GM03348 (cell line): ENCODE measurements at places on chromosomes 2 and 18.

GRCh38 chr2:16745466-16745865 is 79.8 kb upstream of the CYRIA start:
- no peak for DNase-seq

GRCh38 chr18:47492691-47493090 is 241.2 kb upstream of the SKOR2 start:
- DNase-seq: no peak

DNA sequence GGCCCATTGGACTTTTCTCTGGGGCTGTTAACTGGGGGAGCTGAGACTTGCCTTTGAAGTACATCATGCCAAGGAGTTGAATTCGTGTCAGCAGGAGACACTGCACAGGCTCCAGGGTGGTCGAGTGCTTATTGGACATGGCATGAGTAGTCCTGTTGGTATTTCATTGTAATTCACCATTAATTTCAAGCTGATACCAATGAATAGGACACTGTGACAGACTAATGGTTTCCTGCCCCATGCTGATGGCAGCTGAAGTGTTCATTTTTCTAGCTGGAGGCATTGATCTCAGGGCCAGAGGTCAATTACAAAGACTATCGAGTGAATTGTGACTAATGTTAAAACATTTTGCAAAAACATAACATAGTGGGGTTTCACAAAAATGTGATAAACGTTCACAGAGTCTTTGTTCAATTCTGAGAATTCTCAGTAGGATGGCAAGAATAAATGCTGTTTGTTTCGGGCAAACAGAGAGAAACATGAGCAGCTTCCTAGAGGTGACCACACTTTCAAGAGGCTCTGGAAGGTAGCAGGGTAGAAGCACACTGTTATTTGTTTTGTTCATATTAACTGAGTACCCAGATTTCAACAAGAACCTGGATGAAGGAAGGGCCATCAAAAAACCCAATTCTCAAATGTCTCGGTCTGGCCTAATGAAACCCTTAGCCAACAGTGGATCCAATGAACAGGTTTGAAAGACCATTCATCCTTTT is 90.6 kb upstream of the ARL4C start:
- no peak for DNase-seq

GRCh38 chr2:9069543-9069942 is 66.1 kb upstream of the MBOAT2 start:
- no peak for DNase-seq

DNA sequence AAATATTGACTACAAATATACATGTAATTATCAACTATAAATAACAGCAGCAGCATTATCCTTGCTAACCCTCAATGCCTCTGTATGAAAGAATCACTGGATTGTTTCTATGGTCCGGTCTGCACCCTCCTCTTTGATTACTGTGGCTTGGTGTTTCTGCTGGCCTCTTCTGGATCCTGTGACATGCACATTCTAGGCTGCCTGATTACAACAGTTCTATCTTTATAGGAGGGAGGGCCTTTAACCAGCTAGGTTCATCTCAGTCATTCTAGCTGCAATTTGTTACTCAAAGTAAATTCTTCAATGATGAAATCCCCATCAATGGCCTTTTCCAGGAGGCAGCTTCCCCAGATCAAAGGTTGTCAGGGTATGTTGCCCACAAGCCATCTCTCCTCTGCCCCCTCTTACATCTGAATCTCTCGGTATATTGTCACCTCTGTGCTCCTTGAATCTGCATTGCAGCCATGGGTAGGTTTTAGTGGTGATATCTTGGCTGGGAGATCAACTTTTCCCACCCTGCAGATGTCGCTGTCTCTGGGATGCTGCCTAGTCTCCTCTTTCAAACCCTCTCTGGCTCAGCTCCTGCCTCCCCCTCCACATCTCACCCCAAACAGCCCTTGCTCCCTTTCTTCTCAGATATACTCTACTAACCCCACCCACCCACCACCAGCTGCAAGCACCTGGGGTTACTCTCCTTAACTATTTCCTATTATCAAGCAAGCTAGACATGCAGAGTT is 106.2 kb upstream of the BZW1 start:
- no peak for DNase-seq

DNA sequence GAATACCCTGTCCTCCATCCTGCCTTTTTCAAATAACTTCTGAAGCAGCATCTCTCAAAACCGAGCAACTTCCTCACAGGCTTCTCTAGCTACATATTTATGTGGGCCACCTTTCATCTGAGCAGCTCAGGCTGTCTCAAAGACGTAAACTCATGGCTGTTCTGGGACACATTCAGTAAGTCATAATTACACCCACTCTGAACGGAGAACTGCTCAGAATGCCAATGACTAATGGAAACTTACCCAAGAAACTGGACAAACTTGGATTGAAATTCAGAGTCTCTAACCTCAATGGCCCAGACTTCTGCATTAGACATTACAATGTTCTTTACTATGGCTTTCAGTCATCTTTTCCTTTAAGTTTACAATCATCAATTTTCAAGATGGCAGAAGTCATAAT is 145.2 kb downstream of the RAD51AP2 start:
- DNase-seq: peak; percentile 66

DNA sequence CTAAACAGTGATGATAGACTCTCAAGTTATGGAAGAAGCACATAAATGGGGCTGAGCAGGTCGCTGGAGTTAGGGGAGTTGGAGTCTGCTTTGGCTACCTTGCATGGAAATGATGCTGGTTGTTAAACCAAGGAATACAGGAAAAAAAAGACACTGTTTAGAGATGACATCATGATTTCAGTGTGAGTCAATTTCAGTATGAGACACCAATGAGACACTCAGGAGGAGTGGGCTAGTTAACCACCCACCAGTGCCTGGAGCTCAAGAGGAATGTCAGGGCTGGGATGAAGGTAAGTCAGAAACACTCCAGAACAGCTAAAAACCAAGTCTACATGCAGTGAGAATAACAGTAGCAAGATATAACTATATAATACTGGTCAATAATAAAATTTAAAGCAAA is 303.6 kb downstream of the SOX11 start:
- DNase-seq: no peak

DNA sequence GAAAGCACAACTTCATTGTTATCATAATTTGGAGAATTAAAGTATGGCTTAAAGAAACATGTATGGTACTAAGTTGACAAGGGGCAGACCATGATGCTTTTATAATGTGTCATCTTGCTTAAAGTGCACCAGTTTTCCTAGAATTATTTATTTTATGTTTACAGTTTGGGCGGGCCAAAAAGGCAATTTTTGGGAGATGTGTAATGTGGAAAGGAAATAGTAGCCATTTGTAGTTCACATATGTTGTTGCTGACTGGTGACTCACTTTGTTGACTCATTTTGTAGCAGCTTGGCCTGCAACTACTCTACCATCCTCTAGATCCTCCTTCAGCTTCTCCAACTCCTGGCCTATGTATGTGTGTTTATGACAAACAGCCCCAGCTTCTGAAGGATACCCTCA is 7.7 kb downstream of the ZSCAN30 start:
- DNase-seq: peak; percentile 79

GRCh38 chr2:232525791-232526371 is at the start of gene CHRND:
CHRND (plus strand) TSS chr2:232526160; CDS start chr2:232526216, 56 bp downstream.
- peak; percentile 53 for DNase-seq

DNA sequence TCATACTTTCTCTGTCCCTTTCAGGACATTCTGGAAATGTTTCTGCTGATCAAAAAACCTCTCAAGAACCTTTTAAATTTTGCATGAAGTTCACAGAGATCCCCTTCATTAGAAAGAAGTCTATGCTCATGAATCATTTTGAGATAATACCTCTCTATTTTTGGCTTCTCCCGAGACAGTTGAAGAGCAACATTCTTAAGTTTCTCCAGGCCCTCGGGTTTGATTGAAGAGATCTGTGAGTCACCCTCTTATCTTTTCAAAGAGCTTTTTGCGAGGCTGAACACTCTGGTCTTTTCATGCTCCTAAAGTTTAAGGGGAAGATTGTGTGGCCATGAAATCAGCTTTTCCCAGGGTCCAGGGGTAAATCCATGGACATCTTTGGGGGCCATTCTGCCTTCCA is 354.2 kb downstream of the FBXO15 start:
- peak; percentile 15 for DNase-seq

- peak; percentile 27 for DNase-seq
Observed at GRCh38 chr18:63365876-63366212, 1.2 kb downstream of the KDSR start.

DNA sequence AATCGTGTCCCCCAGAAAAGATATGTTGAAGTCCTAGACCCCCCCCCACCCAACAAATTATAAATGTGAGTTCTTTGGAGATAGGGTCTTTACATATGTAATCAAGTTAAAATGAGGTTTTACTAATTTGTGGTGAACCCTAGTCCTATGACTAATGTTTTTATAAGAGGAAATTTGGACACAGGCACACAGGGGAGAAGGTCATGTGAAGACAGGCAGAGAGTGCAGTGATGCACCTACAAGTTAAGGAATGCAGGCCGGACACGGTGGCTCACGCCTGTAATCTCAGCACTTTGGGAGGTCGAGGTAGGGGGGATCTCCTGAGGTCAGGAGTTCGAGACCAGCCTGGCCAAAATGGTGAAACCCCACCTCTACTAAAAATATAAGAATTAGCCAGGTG is 5.8 kb upstream of the PMAIP1 start:
- no peak for DNase-seq

- DNase-seq: no peak
Observed at GRCh38 chr18:57930476-57930875, 113.5 kb upstream of the NEDD4L start.

DNA sequence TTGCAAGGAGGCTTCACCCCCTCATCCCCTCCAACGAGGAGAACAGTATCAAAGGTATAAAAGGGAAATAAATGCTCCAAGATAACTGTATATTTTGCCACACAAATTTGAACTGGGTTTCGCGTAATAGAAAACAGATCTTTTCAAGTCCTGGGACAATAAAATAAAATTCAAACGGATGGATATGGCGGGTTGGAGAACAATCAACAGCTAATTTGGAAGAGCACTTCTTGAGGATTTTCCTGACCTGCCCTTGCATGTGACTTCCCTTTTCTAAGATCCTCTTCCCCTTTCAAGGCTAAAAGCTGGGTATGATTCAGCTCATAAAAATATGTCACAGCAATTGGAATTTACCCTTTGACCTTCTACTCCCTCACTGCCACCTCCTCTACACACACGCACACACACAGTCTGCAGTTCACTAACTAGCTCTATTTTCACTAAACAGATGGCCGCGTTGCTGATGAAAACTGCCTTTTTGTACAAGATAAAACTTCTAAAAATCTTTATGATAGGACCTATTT is 386.9 kb downstream of the FIGN start:
- no peak for DNase-seq

DNA sequence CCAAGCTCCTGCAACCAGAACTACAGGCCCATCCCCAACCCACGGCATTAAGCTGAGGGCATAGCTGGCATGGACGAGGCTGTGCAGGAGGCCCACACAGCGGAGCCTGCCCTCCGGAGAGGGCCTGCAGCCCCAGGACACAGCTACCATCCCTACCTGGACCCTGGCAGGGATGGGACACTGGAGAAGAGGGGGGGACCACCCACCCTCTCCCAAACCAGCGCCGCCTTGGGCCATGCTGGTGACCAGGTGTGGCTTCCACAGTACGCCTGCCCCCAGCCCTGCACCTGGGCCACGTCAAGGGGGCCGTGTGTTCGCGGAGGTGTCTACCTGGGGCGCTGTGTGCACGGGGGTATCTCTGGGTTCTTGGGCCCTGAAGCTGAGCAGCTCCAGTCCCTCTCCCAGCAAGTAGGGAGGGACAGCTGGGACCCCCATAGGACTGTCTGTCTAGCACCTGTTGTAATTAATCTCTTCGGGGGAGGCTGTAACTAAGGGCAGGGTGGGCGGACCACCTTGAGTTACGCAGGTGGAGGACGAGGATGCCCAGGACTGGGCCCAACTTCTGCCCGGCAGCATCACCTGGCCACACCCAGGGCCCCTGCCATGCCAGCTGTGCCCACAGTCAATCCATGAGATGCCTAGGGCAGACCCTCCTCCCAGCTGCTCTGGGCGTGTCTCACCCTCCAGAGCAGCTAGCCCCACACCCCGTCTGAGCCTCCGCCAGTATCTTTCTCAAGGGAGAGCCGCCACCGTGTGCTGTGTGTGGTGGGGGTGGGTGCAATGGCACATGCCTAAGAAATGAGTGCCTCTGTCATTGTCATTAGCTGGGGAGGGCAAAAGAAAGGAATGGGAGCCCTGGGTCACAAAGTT is 18.3 kb downstream of the HS6ST1 start:
- no peak for DNase-seq

GRCh38 chr2:172698041-172698863 is 37.4 kb upstream of the RAPGEF4 start:
- peak; percentile 44 for DNase-seq

GRCh38 chr2:219620546-219620945 is 6.9 kb upstream of the SLC4A3 start:
- no peak for DNase-seq

- no peak for DNase-seq
Observed at GRCh38 chr2:13770279-13770678, 862.2 kb upstream of the LRATD1 start.

DNA sequence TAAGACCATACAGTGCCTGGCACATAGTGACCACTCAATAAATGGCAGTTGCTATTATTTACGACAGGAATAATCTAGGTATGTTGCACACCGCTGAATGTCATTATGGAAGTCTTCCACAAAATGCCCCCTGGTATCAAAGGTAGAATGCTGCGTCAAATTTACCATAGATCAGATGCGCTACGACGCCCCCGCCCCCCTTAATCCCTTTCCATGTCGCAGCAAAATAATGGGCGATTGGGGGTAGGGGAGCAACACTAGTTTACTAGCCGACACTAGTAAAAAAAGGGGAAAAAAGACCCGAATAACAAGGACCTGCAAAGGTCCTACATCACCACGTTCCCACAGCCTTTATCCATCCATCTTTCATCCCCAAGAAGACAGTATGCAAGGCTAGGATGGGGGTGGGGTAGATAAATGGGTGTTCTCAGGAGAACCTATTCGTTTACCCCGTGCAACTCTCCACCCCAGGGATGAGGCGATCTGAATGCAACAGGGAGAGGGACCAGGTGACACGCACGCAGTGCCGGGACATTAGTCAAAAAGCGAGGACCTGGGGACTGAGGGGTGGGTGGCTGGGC is 455 bp downstream of the PREPL start:
- peak; percentile 25 for DNase-seq

- no peak for DNase-seq
Observed at GRCh38 chr2:134249755-134250154, 4.1 kb upstream of the MGAT5 start.

GRCh38 chr2:141187075-141187439 is 943.8 kb downstream of the LRP1B start:
- DNase-seq: no peak

DNA sequence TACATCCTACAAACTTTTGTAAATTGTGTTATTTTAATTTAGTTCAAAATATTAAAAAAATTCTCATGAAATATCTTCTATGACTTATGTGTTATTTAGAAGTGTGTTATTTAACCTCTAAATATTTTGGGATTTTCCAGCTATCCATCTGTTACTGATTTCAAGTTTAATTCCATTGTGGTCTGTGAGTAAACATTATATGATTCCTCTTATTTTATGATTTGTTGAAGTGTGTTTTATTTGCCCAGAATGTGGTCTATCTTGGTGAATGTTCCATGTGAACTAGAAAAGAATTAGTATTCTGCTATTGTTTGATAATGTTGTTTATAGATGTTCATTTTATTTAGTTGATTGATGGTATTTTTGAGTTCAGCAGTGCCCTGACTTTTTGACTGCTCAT is 136.0 kb downstream of the ZNF804A start:
- DNase-seq: no peak
